ENCODE measurements at places on chromosomes 5 and 9. TPM values are rescaled to one million over a fixed set of nuclear protein-coding genes. Genes with fewer than 3 reads are reported as not detected.

DNA sequence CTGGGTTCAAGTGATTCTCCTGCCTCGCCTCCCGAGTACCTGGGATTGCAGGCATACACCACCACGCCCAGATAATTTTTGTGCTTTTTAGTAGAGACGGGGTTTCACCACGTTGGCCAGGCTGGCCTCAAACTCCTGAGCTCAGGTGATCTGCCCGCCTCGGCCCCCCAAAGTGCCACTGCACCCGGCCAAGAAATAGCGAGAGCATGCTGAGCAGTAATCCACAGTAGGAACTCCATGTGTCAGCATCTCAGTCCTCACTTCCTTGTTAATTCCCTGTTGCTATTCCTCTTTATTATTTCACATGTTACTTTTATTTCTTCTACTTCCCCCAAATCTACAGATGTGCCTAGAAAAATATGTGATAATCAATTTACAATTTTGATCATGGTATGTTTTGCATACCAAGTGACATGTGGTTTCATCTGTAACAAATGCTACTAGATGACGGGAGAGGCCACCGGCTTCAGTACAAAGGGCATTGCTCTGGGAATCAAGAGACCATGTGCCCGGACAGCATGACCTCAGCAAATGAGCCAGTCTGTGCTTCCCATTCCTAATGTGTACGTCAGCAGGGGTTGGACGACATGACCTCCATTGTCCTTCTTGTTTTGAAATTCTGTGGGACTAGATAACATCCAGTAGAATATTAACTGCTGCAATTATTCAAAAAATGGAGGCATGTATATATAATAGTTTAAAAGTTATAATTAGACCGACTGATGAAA lies 61.6 kb downstream of the FNBP1 start:
- DNase-seq = no peak

- no peak for DNase-seq
Measured at GRCh38 chr5:154039458-154039829, 677 bp downstream of the MFAP3 start.

DNA sequence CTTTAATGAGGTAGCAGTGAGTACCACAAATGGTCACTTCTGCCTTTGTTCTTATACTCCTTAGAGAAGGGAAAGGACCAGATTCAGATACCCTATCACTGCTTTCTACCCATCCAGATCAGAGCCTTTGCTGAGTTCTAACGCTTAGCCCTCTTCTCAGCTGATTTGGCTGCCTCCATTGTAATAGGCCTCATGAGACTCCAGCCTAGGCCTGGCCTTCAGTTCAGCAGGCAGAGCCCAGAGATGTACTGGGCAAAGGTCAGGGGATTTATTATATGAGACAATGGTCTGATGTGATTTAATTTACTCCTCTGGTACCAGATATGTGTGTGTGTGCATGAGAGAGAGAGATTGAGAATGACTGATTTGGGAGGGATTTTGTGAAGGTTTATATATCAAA lies 124.7 kb downstream of the GHR start:
- DNase-seq = no peak

DNA sequence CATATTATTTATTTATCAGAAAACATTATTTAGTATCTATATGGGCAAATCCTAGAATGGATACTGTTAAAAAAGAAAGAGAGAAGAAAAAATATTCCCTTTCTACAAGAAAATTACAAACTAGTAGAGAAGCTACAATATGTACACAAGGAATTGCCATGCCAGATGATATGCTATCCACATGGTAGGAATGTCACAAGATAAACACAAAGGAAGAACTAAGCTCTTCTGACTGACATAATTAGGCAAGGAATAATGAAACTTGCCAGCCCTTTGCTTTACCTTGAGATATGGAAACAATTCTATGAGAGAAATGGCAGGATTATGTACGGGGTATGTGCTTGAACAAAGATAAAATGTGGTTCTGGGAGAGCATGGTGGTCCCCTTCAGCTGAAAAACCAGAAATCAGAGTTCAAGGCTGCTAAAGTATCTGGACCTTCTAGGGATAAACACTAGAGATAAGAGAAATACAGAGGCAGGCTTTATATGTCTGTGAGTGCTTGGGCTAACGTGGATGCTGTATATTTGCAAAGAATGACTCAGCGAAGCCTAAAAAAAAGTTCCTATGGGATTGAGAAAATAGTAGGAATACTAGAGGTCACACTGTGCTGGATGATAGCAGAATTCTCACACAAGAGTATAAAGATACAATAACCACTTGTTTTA lies 451.6 kb downstream of the TLE1 start:
- DNase-seq = no peak

- DNase-seq = no peak
Measured at GRCh38 chr5:146474065-146474464, 26.9 kb downstream of the TCERG1 start.

GRCh38 chr5:148989567-148989966 lies 73.3 kb downstream of the SH3TC2 start:
- DNase-seq = no peak

DNA sequence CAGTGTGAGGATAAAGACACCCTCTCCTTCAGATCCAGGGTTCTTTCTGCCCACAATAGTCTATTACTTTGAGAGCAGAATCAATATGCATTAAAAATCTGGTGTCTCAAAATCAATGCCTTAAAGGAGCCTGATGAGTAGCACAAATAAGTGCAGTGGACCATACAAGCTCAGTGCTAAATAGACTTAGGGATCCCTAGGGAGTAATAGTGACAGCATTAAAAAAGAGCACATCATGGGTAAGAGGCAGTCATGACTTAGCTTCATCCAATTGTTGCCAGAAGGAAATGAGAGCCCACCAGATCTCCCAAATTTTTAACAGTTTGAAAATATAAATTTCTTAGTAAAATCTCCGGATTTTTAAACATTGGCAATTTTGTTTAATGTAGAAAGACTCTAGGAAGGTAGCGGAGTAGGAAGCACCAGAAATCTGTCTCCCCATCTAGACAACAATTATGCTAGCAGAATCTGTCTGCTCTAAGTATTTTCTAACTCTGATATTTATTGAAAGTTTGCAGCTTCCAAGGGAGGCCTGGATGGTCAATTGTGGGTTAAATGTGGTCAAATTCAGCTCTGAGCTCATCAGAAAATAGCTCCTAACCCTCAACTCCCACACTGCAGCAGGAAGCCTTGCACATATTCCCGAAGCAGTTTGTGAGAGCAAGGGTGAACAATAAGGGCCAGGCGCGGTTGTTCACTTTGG lies 443.9 kb downstream of the TLE1 start:
- DNase-seq = no peak

DNA sequence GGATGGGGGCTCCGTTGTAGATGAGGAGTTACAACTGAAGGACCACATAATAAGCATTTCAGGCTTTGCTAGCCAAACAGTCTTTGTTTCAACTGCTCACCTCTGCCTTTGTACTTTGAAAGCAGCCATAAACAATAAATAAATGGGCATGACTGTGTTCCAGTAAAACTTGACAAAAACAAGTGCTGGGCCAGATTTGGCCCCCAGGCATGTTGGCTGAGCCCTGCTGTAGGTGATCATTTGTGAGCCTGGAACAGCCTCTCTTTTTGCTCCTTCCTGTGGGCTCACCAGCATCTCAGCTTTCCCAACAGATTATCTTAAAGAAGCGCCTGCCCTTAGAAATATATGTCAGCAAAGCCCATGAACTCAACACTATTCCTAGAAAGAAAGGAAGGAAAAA lies 149.4 kb downstream of the GOLPH3 start:
- DNase-seq = no peak

COX7C gene
- polyA plus RNA-seq = 714 TPM

SHISAL2B gene
- not detected for polyA plus RNA-seq

SLC34A3 gene
- polyA plus RNA-seq = not detected

SCAI gene
- 1.2 TPM for polyA plus RNA-seq

ANKRD31 gene
- polyA plus RNA-seq = 0.01 TPM

Data from foreskin keratinocyte (primary cell).